ENCODE measurements at places on chromosomes 3 and 15.

DNA sequence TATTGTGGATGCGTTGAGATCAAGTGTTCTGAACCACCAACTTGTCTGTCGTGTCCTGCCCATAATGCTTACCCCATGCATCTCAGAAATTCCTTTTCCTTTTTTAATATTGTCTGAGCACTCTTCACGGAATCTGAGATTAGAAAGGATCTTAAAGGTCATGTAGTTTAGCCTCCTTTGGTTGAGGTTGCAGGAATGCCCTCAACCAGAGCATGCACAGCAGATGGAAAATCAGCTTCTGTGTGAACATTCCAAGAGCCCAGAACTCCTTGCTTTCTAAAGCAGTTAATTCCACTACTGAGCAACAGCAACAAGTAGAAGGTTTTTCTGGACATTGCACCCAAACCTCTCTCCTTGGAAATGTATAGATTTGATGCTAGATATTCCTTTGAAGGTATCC lies 153.7 kb downstream of the TPRG1 start:
- no peak overlapping the region for H3K4me3 ChIP-seq
- no peak overlapping the region for H3K27ac ChIP-seq
- no peak for DNase-seq
- no peaks in the 10 kb centered on the region for H3K27me3 ChIP-seq
- H3K4me1 ChIP-seq = no peaks in the 10 kb centered on the region
- no peaks in the 10 kb centered on the region for H3K36me3 ChIP-seq

DNA sequence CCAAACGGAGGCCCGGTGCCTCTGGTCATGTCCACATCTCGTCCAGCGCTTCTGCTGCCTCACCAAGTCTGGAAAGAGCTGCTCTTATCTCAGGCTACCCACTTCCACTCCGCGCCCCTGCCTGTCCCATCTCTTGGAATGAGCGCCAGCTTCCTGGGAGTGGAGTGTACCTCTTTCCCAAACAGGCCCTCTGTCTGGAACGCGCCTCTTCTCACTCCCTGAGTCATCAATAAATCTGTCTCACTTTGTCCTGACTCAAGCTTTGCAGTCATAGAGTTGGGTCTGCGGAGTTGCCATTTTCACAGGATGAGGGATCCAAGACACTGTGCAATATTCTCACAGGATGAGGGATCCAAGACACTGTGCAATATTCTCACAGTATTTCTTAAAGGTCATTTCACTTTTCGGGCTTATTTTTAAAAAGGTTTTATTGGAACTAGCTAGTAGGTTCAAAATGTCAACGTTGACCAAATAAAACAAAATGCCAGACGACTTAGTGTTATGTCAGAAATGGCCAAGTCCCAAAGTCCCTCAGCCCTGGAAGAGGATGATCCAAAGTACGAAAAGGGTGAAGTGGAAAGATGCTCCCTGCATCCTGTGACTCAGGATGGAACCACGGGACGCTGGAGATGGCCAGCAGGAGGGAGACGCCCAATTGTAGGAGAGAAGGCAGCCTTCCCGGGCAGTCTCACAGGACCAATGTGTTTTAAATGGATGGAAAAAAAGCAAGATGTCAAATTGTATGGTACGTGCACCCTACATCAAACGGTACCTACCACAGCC lies 81.1 kb downstream of the CHSY1 start:
- no peak for DNase-seq
- H3K27ac ChIP-seq = no peak overlapping the region
- H3K36me3 ChIP-seq = peaks cover 17% of the 10 kb centered on the region

- peaks cover 10% of the 10 kb centered on the region for H3K4me1 ChIP-seq
- H3K27ac ChIP-seq = no peak overlapping the region
- DNase-seq = no peak
- no peak overlapping the region for H3K4me3 ChIP-seq
- H3K36me3 ChIP-seq = no peaks in the 10 kb centered on the region
Measured at GRCh38 chr15:73758461-73758860, 5.3 kb upstream of the INSYN1 start.

DNA sequence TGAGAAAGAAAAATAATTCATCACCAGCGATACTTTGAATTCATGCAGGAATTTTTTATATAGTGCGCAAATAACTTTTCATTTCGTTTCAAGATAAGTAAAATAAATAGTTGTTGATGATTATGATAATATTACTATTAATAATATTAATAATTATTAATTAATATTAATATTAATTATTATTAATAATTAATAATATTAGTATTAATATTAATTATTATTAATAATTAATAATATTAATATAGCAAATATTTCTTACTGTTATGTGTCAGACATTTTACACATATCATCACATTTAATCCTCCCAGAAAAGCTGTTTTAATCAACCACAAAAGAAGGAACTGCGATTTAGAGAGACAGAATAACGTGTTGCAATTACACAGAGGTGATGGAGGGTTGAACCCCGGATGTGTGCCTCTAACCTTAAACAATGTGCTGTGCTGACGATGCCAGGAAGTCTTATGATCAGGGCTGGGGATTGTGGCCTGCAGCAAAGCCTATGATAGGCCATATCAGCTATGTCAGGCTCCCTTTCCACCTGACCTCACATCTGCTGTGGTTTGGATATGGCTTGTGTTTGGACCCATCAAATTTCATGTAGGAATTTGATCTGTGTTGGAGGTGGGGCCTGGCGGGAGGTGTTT lies 263.5 kb upstream of the NR2F2 start:
- no peaks in the 10 kb centered on the region for H3K36me3 ChIP-seq
- no peak overlapping the region for H3K27ac ChIP-seq
- H3K4me3 ChIP-seq = no peak overlapping the region
- H3K4me1 ChIP-seq = no peaks in the 10 kb centered on the region

DNA sequence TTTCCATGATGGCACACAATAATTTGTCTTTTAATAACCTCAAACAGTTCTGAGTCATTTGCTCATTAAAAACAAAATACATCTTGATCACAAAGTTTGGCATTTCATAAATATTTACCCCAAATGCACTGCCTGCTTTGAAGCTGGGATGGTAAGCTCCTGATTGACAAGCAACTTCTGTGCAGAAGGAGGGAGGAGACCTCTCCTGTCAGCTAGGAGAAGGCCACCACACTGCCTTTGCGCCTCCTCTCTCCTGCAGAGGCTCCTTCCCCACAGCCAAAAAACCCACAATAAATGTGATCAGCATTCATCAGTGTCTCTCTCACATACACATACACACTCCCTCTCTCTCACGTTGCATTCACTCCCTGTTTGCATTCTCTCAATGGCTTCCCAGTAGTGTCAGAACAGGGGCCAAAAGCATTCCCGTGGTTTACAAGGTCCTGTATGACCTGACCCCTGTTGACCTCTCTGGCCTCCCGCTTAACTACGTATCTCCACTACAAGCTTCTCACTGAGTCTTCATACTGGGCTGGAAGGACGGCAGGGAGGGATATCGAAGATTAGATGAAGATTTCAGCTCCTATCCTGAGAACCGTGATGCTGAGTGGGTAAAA lies 216.4 kb downstream of the FOXP1 start:
- no peaks in the 10 kb centered on the region for H3K27me3 ChIP-seq
- no peaks in the 10 kb centered on the region for H3K36me3 ChIP-seq
- H3K4me3 ChIP-seq = no peak overlapping the region
- no peak overlapping the region for H3K27ac ChIP-seq
- DNase-seq = no peak
- H3K4me1 ChIP-seq = peaks cover under 1% of the 10 kb centered on the region

GRCh38 chr3:126679831-126680666 lies 24.0 kb upstream of the CHCHD6 start:
- no peak overlapping the region for H3K4me3 ChIP-seq
- H3K27me3 ChIP-seq = no peaks in the 10 kb centered on the region
- no peak overlapping the region for H3K27ac ChIP-seq
- no peaks in the 10 kb centered on the region for H3K36me3 ChIP-seq
- H3K4me1 ChIP-seq = no peaks in the 10 kb centered on the region

DNA sequence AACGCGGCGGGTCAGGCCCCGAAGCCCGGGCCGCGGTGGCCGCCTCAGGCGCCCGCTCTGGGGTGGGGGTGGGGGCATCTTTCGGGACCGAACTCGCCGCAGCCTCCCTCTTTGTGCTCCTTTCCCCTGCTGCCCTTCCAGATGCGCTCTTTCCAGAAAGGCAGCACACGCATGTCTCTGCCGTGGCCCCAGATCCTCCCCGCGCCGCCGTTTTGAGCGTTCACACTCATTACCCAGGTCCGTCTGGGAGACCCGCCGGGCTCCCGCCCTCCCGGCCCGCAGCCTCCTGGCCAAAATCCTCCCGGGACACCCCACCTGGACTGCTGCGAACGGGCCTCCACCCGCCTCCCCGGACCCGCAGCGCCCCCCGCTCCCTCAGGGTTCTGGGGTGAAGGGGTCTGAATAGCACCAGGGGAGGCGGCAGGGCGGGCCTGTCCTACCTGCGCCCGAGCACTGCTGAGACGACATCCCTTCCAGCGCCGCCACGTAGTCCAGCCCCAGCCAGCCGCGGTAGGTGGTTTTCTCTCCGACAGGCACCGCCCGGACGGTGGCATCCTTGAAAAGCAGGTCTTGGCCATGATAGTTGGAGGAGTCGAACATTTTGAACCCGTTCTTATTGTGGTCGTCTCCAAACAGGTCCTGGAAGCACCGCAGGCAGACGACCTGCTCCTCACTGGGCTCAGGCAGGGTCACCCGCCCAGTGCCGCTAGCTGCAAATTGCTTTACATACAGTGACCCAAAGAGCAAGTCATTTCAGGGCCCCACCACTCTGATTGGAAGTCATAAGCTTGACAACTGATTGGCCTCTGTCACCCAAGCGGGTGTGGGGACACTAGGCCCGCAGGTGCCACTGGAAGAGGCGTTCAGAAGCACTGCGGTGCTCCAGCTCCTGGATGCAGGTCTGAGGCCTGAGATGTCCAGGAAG lies 25.9 kb downstream of the MELTF start:
- H3K27me3 ChIP-seq = peaks cover 9% of the 10 kb centered on the region
- H3K4me1 ChIP-seq = 0 out of 2 replicates have a peak, but pooled peaks cover 6% of the 10 kb centered on the region
- H3K36me3 ChIP-seq = peaks cover 13% of the 10 kb centered on the region
- peak overlapping the region; percentile 65 for H3K4me3 ChIP-seq
- H3K27ac ChIP-seq = no peak overlapping the region
- DNase-seq = peak; percentile 55

GRCh38 chr3:152438181-152438580 lies 169.5 kb downstream of the MBNL1 start:
- H3K4me3 ChIP-seq = no peak overlapping the region
- peaks cover 7% of the 10 kb centered on the region for H3K36me3 ChIP-seq
- DNase-seq = no peak
- H3K27ac ChIP-seq = no peak overlapping the region

- peaks cover 6% of the 10 kb centered on the region for H3K4me1 ChIP-seq
- H3K4me3 ChIP-seq = no peak overlapping the region
- H3K27ac ChIP-seq = no peak overlapping the region
- peak; percentile 80 for DNase-seq
- H3K36me3 ChIP-seq = no peaks in the 10 kb centered on the region
- H3K27me3 ChIP-seq = peaks cover 6% of the 10 kb centered on the region
Measured at GRCh38 chr3:133040696-133041523, 2.7 kb downstream of the TMEM108 start.

GRCh38 chr3:16499351-16499750 lies 14.1 kb downstream of the RFTN1 start:
- H3K4me1 ChIP-seq = peaks cover 8% of the 10 kb centered on the region
- no peaks in the 10 kb centered on the region for H3K27me3 ChIP-seq
- no peak overlapping the region for H3K4me3 ChIP-seq

- H3K4me3 ChIP-seq = no peak overlapping the region
- H3K27me3 ChIP-seq = no peaks in the 10 kb centered on the region
- no peaks in the 10 kb centered on the region for H3K4me1 ChIP-seq
- no peak overlapping the region for H3K27ac ChIP-seq
- no peak for DNase-seq
- peaks cover 2% of the 10 kb centered on the region for H3K36me3 ChIP-seq
Measured at GRCh38 chr3:165725296-165725695, 111.9 kb downstream of the BCHE start.

- no peak overlapping the region for H3K4me3 ChIP-seq
- no peaks in the 10 kb centered on the region for H3K4me1 ChIP-seq
- no peaks in the 10 kb centered on the region for H3K36me3 ChIP-seq
- no peak for DNase-seq
- H3K27me3 ChIP-seq = no peaks in the 10 kb centered on the region
- H3K27ac ChIP-seq = no peak overlapping the region
Measured at GRCh38 chr15:93658026-93658816, 569.2 kb upstream of the RGMA start.

DNA sequence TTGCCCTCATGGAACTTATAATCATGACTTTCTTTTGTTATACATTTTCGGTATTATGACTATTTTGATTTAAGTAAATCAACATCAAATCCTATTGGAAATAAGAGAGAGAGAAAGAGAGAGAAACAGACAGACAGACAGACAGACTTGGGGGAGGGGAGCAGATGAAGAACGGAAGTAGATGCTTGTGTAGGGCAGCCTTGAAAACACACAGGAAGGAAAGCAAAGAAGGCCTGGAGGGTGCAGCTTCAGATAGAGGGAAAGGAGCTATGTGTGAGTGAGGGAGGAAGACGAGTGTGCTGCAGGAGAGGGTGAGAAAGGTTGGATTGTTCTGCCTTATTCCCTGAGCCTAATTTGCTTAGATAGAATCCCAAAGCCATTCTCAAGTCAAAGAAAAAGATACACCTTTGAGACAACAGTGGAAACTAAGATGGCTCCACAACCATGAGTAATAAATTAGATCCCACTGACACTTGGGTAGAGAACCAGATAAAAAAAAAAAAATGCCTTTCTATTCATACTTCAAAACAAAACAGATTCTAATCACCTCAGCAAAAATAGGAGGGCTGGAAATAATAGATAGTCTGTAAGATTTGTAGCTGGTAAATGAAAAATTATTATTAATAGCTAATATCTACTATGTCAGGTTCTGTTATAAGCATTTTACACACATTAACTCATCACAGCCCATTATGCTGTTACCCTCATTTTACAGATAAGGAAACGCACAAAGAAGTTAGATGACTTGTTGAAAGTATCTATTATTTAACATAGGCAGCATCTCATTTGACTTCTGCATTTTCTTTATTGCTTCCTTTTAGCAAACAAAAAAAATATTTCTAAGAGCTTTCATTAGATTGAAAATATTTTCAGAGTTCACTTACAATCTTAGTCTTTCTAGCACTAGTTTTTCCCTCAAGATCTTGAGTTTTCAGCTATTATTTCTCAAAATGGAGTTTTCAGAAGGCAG lies 214.1 kb downstream of the TNIK start:
- H3K36me3 ChIP-seq = no peaks in the 10 kb centered on the region
- H3K4me3 ChIP-seq = no peak overlapping the region
- H3K27ac ChIP-seq = no peak overlapping the region
- H3K4me1 ChIP-seq = no peaks in the 10 kb centered on the region
- no peaks in the 10 kb centered on the region for H3K27me3 ChIP-seq

DNA sequence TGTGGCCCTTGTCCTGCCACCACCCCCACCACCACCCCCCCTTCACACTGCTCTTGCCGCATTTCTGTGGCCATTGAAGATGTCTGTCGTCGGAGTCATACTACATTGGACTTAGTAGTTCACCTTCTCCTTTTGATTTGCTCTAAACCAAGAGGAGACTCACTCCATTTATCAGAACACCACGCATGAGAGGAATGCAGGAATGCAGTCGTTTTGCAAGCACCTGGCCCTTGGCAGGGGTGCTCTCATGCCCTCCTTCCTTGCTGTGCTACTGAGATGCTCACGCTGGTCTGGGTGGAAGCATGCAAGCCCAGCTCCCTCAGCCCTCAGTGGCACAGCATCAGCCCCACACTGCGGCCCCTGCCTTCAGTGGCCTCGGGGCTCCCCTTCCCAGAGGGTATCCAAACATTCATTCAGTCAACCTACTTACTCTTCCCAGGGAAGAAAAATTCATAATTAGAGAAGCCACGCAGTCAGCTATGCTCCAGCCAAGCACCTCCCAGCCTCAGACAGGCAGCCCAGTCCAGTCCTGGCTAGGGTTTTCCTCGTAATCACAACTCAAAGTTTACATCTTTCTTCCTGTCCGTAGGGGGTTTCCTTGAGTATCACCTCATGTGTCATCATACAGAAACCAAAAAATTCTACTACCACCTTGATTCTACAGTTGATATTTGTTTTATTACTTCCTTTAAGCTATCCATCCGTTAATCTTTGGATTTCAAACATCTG lies 520.0 kb downstream of the GABRG3 start:
- H3K27ac ChIP-seq = no peak overlapping the region
- no peak for DNase-seq
- H3K36me3 ChIP-seq = no peaks in the 10 kb centered on the region
- H3K4me1 ChIP-seq = peaks cover 2% of the 10 kb centered on the region
